Panc1 (cell line): ENCODE measurements at places on chromosomes 13 and 19.

DNA sequence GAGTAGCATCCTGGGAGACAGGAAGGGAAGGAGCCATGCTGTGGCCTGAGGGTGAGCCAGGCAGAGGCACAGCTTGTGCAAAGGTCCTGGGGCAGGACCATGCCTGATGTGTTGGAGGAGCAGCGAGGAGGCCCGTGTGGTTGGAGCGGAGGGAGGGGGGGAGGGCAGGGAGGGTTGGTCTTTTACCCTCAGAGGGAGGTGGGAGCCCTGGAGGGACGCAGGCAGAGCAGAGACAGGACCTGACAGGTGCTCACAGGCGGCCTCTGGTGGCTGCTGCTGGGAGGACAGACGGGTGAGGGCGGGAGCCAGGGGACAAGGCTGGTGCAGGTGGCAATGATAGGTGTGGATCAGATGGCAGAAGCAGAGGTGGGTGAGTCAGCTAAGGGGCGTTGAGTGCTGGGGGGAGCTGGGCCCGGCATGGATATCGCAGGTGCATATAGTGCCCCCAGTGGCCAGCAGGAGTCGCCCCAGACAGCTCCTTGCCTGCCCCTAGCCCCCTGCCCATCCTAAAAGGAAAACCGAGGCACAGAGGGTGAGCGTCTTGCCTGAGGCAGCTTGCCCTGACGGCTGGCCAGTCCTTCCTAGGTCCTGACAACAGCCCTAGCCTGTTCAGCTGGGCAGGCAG lies 9.8 kb upstream of the GNA15 start:
- peak; percentile 24 for DNase-seq

GRCh38 chr13:112693831-112694497 lies 4.1 kb downstream of the ATP11A start:
- DNase-seq: no peak

GRCh38 chr13:64371045-64371444 lies 2859.1 kb downstream of the PCDH9 start:
- DNase-seq: no peak

DNA sequence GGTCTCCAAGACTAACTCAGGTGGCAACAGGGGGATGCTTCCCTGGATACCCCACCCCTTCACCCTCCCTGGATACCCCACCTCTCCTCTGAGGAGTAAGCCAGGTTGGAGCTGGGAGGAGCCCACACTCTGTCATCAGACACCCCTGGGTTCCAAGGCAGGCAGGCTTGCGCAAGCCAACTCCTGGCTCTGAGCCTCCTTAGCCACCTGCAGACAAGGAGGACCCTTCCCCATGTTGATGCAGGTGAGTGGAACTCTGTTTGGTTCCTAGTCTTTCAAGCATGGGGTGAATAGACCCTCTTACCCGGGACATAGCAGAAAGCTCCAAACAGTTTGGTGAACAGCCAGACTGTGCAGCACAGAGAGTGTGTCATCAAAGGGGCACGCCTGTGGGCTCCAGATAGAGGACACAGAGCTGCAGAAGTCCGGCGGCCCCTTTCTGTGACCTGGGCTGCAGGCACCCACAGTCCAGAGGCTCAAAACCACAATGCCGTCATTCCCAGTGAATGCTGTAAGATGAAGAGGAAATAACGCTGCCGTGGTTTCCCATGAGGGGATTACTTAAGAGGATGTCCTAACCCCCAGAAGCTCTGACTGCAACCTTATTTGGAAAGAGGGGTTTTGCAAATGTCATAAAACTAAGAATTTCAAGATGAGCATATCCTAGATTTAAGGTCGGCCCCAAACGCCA lies 12.1 kb upstream of the HAS1 start:
- DNase-seq: no peak

DNA sequence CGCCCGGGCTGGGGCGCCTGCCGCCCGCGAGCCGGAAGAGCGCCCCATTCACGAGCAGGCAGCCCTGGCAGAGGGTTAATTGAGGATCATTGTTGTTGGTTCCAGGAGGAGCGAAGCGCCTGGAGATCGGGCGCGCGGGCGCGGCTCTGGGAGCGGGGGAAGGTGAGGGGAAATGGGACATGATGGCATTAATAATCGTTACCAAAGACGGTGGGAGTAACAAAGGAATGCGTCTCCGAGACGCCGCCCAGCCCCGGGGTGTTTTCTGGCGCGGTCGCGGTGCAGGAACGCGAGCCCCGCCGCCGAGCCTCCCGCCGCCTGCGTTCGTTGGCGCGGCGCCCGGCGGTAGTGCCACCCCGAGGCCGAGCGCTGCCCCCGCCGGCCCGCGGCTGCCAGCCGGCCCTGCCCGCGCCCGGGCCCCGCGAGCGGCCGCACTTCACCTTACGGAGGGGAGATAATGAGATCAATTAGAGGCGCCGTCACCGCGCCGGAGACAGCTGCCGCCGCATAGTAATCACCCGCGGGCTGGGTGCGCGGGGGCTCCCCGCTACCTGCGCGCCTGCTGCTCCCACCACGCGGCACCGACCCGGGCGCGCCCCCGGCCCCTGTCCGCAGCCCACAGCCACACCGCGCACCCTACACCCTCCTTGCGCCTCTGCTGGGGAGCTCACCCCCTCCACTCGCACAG lies 2.8 kb downstream of the ZNF536 start:
- no peak for DNase-seq

DNA sequence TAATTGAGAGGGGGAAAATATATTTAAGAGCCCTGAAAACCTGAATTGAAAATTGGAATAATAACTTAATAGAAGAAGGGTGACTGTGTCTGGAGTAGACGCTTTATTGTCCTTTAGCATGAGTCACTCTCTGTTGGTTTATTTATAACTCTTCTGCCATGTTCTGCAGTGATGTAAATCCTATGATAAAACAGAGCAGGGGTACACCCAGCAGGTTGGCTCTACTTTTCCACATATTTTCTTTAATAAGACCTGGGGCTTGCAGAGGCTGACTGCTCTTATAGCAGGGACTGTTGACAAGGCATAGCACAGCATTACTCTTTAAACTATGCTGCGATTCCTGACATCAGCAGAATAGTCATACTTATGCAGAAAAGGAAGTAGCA lies 389.9 kb upstream of the PCDH9 start:
- DNase-seq: no peak
